ENCODE measurements at places on chromosomes 13 and 19.

GRCh38 chr13:19071161-19071936, 110.3 kb downstream of the TUBA3C start:
- DNase-seq, result no peak

DNA sequence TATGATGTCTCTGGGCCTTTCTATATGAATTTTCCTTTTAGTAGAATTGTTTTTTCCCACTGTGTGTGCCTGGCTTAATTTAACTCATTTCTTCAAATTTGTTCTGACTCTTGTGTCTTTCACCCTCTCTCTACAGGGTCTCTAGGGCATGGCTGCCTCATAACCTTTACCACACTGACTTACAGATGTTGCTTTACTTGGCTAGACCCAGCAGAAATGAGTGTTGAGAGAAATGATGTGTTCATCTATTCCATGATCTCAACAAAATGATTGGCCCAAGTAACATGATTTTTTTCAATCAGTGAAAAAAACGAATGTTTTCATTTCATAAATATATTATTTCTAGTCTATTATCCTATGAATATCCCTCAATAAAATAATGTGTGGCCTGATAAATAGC, 195.0 kb downstream of the GPC5 start:
- DNase-seq, result no peak

GRCh38 chr13:21846605-21847004, 175.7 kb downstream of the FGF9 start:
- no peak for DNase-seq

- DNase-seq, result no peak
These were observed 390.2 kb downstream of the TSHZ3 start for GRCh38 chr19:30959011-30959410.

DNA sequence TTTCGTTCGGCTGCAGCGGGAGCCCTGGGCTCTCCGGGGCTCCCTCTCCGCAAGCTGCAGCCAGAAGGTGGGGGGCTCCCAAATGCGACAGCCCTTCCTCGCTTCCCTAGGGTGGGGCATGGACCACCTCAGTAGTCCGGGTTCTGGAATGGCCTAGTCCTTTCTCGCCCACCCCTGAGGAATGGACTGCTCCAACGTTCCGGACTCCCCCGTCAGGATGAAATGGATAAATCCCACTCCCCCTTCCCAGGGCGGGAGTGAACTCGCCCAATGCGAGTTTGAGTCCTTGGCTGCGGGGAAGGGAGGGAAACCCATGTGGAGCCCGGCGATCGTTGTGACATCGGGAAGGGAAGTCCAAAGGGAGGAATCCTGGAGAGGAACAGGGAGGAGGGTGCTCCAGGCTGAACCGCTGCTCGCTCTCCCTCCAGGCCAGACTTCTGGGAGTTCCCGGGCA, 5.5 kb downstream of the HRC start:
- peak; percentile 58 for DNase-seq

- no peak for DNase-seq
These were observed 26.9 kb downstream of the UFM1 start for GRCh38 chr13:38376546-38376945.

GRCh38 chr19:33535226-33535625, 13.6 kb upstream of the PEPD start:
- DNase-seq, result no peak

- DNase-seq, result no peak
These were observed at the start of gene FKRP for GRCh38 chr19:46745521-46746280. Gene FKRP, plus strand, starts transcription at chr19:46746057. Its CDS starts 9,394 bp downstream, at chr19:46755451.

DNA sequence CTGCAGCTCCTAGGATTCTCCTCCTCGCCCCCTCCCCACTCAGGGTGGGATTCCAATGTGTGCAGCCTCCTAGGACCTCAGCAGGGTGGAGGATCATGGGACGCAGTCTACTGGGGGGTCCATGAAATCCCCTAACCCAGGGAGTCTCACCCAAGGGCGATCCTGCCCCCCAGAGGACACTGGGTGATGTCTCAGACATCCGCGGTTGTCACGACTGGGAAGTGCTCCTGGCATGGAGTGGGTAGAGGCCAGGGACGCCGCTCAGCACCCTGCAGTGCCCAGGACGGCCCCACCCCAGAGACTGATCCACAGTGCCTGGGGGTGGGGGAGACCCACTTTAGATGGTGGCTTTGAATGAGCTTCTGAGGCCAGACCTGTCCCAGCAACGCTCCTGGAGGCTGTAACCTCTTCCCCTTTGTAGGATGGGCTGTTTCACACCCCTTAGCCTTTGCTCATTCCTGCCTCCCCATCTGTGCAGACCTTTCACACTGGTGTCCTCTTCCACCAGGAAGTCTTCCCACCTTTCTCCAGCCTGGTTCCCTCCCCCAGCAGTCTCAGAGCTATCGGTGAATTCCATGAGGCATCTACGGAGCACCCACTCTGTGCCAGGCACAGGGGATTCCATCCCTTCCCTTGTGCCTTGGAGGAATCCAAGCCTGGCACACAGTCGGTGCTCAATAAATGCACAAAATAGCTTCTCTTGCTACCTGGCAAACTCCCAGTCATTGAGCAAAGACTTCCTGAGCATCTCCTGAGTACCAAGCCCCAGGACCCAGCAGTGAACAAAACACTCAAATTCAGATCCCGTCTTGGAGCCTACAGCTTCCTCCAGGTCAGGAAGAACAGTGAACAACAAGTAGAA, 10.5 kb downstream of the SMIM24 start:
- no peak for DNase-seq

Data from retinal pigment epithelial cell (primary cell).